ENCODE measurements at places on chromosomes 2 and 18.

GRCh38 chr18:69770238-69770637 lies 177.4 kb downstream of the CD226 start:
- DNase-seq, result no peak

GRCh38 chr18:77359561-77360314 lies 110.1 kb downstream of the GALR1 start:
- no peak for DNase-seq

DNA sequence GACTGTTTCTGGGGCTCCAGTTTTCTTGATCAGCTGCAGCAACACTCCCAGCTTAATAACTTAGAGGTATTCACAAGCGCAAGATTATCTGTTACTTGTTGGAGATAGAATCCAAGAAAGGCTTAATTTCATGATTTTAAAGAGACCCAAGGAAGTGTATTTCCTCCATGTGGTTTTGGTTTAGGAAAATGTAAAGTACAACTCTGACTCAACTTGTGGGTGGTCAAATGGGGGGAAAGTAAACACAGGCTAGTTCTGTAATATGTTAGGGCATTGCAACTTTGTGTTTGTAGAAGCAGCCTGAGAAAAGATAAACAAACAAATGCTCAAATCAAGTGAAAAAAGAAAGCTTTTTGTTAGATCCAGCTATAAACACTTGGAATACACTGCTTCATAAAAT lies 90.1 kb upstream of the COL3A1 start:
- no peak for DNase-seq

GRCh38 chr2:239294571-239295054 lies 106.2 kb downstream of the HDAC4 start:
- DNase-seq, result no peak

- no peak for DNase-seq
These were observed 6.3 kb downstream of the HRH4 start for GRCh38 chr18:24466771-24467170.

DNA sequence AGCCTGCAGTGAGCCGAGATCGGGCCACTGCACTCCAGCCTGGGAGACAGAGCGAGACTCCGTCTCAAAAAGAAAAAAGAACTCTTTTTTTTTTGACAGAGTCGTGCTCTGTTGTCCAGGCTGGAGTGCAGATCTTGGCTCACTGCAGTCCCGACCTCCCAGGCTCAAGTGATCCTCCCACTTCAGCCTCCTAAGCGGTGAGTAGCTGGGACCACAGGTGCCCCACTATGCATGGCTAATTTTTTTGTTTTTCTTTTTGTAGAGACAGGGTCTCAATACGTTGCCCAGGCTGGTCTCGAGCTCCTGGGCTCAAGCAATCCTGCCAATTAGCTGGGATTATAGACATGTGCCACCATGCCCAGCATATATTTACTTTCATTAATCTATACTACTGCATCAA lies 12.5 kb upstream of the INO80D start:
- DNase-seq, result no peak

GRCh38 chr2:221096706-221097567 lies 475.2 kb downstream of the EPHA4 start:
- no peak for DNase-seq

DNA sequence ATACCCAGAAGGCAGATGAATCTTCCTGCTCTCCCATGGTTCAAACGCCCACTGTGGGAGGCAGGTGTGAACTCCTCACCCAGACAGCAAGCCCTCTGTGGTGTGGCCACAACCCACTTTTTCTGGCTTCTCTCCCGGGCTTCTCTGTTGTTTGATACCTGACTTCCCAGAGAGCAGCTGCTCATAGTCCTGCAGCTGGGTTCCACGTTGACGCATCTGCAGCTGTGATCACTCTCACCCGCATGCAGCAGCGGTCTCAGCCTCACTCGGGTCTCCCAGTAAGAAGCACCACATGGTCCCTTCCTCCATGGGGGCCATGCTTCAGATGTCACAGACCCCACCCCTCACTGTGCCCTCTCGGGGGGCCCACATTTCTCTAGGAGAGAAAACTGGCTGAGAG lies 3.5 kb downstream of the ASPRV1 start:
- DNase-seq, result no peak

DNA sequence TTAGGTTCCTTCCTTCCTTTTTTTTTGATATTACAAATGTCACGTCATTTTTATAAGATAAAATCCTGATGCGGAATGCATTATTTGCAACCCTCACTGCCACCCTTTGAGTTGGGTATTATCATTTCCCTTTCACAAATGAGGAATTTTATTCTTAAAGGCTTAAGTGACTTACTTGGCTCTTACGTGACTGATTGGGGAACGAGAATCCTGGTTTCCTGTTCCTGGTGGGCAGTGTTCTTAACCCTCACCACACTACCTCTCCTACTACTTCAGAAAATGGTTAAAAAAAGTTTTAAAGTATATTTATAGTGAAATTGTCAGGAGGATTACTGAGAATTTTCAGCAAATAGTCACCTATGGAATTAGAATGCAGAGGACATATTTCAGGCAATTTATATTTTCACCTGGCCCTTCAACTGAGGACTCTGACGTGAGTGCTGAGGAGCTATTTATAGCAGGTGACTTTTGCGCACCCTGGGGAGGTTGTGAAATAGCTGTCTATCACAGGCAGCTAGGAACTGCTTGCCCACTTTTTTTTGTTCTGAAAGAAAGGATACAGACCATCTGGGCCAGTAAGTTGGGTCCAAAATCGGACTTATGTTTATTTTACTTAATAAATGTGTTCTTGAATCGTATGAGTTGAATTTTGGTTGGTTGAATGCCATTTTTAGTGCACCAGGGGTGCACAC lies 18.7 kb upstream of the RASGRP3 start:
- no peak for DNase-seq

- DNase-seq, result no peak
These were observed 305.0 kb upstream of the EPAS1 start for GRCh38 chr2:45992021-45992740.

GRCh38 chr18:34991152-34991551 lies 50.1 kb upstream of the MAPRE2 start:
- no peak for DNase-seq

DNA sequence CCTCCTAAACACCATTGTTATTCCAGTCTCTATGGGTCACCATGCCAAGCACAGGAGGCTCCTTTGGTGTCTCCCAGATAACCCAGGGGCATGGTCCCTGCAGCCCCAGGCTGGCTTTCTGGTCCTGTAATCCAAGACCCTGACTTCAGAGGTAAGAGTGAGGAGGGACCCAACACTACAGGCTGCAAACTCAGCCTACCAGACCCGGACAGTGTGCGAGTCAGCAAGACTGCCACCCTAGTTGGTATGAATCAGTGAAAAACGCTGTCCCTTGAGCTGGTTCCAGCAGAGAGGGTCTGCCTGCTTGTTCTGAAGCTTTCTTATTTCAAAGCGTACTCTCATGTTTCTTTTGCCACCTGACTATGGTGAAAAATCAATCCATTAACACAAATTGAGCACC lies 47.6 kb upstream of the ZFP36L2 start:
- DNase-seq, result no peak

DNA sequence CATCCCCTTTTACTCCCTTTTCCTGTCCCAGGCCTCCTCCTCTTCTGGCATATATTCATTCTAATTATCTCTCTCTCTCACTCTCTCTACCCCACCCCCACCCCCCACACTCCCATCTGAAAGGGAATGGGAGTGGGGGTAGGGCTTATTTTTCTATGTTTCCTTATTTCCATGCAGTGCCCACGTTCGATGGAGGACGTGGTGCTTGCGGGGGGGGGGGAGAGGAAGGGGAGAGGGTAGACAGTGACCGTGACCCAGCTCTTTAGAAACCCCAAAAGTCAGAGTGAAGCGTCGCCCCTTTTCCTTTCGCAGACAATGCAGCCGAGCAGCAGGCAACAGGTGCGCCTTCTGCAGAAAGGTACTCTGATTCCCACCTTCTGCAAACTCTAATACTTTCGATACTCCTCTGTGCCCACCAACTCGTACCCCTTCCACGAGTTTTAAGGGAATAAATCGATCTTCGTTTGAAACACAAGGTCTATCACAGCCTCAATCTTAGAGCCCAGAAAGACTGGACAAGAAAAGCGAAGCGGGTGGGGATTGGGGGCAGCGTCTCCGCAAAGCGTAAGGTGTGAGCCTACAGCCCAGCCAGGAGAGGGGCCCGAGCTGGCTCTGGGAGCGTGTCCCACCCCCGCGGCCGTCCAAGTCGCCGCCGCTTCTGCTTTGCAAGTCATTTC lies 891 bp upstream of the NR4A2 start:
- DNase-seq, result no peak

DNA sequence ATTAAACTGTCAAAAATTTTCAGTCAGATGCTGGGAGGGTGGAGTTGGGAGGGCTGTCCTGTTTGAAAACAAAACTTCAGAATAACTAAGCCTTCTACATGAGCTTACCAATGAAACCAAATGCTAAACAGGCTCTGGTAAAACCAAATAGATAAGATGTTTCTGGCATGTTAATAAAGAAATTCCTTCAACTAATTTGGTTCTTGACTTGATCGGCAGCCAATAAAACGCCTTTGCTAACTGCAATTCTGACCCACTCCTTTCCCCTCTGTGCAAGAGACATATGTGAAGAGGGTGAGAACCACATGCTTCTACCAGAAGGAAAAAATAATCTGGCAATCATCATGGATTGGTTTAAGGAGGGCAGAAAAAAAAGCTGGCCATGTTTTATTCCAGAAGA lies 20.9 kb downstream of the MAP4K3 start:
- no peak for DNase-seq

GRCh38 chr2:12555012-12555645 lies 161.6 kb upstream of the TRIB2 start:
- no peak for DNase-seq

DNA sequence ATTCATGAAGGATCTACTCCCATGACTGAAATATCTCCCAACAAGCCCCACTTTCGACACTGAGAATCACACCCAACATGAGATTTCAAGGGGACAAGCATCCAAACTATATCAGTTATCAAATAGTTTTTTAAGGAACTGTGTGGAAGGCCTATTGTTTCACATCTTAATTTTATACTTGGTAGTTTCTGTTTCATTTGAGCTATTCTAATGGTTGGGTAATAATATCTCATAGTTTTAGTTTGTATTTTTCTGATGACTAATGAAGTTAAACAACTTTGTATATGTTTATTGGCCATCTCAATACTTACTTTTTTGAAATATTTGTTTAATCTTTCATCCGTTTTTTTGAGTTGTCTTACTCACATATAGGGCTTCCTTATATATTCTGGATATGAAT lies 135.0 kb downstream of the SCG2 start:
- no peak for DNase-seq

DNA sequence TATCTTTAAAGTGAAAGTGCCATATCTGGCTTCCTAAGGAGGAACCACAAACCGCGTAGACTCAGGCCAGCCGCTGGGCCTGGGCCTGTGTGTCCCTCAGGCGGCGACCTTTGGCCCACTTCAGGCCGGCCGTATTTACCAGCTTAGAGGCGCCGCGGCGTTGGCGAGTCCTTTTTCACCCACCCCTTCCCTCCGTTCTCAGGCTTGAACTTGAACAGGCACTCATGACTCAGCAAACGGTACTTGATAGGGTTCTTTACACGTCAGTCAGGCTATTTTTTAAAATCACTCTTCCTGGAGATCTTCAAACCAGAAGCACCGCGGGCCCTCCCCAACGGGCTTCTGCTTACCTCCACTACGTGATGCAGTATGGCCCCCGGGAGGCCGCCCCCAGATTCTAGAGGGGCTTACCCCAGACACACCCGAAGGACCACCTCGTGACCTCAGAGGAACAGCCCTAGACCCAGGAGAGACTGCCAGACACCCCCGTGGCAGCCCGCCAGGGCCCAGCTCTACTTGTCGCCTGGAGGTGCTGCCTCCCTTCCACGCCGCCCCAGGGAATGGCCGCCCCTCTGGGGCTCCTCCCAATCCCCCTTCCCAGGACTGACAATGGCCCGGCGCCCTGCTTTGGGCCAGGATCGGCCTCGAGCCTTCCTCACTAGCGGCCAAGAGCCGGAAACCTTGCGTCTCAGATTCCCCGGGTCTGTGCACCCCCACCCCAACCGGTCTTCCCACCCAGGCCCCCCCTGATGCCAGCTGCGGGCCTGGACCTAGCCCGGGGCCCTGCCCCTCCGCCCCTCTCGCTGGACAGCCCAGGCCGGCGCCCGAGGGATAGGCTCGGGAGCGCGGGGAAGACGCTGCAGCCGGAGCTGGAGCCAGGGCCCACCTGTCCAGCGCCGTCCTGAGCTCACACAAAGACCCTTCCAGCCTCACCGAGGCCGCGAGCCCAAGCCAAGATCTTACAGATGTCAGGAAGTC lies 33.8 kb upstream of the IMPA2 start:
- peak; percentile 46 for DNase-seq

DNA sequence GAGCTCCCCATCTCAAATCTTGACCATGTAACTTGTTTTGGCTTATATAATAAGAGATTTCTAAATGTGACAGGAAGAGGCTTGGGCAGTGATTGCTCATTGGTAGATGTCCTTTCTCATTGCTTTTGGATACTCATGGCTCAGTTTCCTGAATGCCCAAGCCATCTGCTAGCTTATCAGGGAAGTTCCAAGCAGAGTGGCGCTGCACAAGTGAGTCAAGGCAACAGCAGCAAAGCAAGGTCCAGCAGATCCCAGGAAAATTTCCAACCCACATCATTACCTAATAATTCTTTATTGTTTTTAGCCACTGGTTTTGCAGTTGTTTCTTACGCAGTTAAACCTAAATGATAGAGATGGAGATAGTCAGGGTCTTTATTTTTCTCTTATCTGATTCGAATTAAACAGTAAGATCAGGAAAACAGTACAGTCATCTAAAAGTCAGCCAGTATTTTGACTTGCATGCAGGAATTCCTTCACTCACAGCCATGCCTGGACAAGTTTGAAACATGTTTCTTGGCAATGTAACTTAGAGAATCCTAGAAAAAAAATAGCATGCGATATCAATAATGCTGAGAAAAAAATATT lies 349.7 kb upstream of the TMEFF2 start:
- no peak for DNase-seq

GRCh38 chr2:10287761-10288160 lies 14.9 kb upstream of the HPCAL1 start:
- no peak for DNase-seq

- DNase-seq, result no peak
These were observed 31.2 kb downstream of the GLS start for GRCh38 chr2:190911813-190912212.

DNA sequence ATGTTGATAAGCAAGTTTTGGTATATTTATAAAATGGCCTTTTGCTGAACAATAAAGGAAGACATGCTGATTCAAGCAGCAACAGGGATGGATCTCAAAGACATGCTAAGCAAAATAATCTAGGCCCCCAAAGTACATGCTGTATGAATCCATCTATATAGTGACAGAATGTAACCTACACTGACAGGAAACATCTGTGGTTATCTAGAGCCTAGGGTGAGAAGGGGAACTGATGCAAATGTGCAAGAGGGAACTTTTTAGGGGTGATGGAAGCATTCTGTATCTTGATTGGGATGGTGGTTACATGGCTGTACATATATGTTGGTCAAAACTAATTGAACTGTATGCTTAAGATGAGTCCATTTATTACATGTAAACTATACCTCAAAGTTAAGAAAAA lies 24.2 kb downstream of the CNRIP1 start:
- no peak for DNase-seq

DNA sequence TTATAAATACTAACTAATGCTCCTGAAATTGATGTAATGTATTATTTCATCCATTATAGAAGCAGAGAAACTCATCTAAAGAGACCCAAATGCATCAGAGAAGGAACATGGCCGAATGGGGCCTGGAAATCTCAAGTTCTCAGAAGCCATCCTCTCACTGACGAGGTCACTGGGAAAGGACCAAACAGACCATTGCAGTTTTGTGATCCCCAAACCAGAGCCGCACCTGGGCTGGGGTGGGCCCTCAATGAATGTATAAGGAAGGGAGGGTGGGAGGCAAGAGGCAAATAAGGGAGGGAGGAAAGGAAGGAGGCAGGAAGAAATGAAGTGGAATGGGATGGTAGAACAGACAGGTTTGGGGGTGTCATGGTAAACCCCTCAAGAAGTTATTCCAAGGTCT lies 245.3 kb upstream of the ID2 start:
- DNase-seq, result no peak

Data from activated T-cell treated with anti-CD3 and anti-CD28 coated beads for 4 hours (primary cell).